Tongue (tissue), 3 donors: ENCODE measurements at places on chromosomes 11 and 22.

- DNase-seq, result peak; percentile 89
Measured at GRCh38 chr11:95835768-95836488, 45.6 kb downstream of the CEP57 start.

- DNase-seq, result no peak
Measured at GRCh38 chr11:87061766-87062165, 24.0 kb downstream of the TMEM135 start.

GRCh38 chr11:115626414-115626813 lies 122.2 kb upstream of the CADM1 start:
- DNase-seq, result no peak

- peak; percentile 17 for DNase-seq
Measured at GRCh38 chr11:19698493-19699292, 13.9 kb upstream of the NAV2 start.

DNA sequence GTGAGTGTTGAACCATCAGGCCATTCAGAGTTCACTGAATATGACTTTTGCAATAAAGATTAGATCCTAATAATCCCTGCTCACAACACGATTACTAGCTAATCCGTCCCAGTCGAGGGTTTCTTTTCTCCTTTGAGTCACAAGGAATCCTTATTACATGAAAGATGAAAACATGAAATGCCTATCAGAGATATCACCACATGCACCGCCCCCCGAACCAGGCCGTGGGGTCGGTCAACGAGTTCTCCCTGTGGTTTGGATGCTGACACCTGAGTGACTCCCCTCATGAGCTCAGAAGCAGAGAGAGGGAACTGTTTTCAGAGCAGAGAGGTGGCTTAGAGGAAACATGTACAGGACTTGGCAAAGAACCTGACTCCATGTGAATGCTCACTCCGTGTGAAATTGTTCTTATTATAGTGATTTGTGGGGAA lies 263.3 kb downstream of the ETS1 start:
- no peak for DNase-seq

DNA sequence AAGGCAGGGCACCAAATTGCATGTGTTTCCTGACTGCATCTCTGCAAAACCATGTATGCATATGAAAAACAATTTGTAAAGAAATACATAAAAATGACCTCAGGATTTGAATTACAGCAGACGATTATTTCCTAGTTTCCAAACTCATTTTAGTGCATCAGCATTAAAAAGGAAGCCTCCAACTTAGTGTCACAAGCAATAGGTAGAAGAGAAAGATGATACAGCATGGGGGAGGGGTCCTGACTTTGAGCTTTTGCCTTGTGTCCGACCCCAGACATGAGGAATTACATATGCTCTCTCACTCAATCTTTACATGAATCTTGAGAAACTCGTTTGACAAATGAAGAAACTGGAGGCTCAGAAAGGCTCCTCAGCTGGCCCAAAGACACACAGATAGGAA lies 294.6 kb upstream of the NARS2 start:
- DNase-seq, result no peak

DNA sequence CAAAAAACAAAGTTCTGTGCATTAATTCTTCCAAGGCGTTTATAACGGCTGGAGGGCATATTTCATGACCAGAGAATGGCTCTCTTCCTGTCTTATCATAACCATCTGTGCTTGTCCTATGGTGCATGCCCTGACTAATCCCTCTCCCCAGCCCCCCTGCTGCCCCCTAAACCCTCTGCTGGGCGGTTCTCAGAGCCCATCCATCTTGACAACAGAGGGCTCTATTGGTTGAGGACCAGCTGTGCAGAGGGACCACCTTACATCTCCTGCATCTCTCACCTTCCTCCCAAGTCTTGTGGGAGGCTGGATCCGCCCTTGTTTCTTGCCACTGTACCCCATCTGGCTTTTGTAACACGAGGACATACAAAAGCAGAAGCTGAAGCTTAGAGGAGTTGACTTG lies 282.1 kb downstream of the MIAT start:
- no peak for DNase-seq

DNA sequence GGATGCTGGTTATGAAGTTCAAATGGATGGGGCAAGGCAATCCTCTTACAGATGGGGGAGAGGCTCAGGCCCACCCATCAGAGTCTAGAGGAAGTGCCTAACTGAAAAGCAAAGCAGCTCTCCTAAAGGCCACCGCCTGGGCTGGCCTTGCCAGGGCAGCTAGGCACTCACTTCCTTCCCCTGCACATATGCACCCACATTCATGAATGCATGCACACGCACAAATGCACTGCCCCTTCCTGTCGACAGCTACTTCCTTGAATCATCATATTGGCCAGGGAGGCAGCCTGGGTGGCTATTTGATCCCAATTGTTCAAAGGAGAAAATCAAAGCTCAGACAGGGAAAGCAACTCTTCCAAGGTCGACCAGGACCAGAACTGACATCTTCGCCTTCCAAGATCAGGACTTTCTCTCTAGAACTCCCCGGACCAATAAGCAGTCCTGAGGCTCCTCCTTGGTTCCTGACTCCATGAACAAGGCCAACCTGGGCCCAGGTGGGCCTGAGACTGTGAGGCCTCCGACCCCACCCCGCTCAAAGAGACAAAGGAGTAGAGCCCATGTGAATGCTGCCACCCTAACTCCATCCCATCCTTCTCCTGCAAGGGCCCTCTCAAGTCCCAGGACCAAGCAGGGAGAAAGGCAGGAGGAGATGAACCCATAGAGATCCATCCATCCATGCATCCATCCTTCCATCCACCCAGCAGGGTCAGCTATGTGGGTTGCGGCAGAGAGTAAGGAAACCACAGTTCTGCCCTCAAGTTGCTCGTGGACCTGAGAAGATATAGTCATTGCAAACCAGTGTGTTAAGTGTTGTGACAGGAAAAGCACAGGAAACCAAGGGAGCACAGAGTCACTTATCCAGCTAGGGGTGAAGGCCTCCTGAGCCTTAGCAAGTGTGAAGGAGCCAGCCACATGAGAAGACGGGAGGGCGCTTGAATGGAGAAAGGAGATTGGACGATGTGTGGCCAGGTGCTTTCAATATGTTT lies 35.4 kb upstream of the LMO1 start:
- no peak for DNase-seq

DNA sequence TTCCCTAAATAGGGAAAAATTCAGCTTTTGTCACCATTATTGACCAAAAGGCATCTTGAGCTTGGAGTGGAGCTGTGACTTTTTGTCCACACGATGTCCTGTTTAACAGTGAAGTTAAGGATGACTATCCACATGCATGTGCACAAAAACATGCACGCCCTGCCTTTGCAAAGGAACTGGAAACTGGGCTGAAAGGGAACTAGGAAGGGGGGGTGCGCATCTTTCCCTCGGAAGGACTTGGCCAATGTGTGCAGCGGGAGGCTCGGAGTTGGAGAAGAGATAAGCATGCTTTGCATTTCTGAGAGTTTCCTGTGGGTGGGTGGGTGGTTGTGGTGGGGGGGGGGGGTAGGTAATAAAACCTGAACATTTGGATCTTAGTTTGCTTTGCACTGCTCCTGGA lies 411 bp upstream of the KIRREL3 start:
- no peak for DNase-seq

GRCh38 chr11:60204922-60205321 lies 22.0 kb upstream of the MS4A6A start:
- no peak for DNase-seq
